ENCODE measurements at places on chromosomes 7 and 10.

- DNase-seq, result no peak
Observed at GRCh38 chr10:128875030-128875744, 591.9 kb upstream of the MGMT start.

DNA sequence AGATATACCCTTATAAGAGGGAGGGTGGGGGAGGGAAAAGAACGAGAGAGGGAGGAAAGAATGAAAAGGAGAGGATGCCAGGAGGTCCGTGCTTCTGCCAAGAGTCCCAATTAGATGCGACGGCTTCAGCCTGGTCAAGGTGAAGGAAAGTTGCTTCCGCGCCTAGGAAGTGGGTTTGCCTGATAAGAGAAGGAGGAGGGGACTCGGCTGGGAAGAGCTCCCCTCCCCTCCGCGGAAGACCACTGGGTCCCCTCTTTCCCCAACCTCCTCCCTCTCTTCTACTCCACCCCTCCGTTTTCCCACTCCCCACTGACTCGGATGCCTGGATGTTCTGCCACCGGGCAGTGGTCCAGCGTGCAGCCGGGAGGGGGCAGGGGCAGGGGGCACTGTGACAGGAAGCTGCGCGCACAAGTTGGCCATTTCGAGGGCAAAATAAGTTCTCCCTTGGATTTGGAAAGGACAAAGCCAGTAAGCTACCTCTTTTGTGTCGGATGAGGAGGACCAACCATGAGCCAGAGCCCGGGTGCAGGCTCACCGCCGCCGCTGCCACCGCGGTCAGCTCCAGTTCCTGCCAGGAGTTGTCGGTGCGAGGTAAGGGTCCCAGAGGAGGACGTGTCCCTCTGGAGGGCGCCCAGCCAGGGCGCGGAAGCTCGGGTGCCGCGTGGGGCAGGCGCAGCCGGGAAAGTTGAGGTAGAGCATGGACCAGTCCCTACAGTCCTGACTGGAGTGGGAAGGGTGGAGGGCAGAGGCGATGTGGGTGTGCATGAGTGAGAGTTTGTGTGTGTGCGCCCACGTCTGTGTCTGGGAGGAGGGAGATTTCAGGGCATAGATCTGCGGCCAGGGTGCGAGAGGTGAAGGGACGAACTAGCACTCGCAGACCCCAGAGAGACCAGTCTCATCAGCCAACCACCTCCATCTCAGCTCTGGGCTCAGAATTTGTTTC, 844 bp downstream of the GRM3 start:
- no peak for DNase-seq

- no peak for DNase-seq
Observed at GRCh38 chr7:47526466-47526865, 55.4 kb downstream of the TNS3 start.

GRCh38 chr10:124283949-124284250, 134.8 kb downstream of the OAT start:
- DNase-seq, result no peak

DNA sequence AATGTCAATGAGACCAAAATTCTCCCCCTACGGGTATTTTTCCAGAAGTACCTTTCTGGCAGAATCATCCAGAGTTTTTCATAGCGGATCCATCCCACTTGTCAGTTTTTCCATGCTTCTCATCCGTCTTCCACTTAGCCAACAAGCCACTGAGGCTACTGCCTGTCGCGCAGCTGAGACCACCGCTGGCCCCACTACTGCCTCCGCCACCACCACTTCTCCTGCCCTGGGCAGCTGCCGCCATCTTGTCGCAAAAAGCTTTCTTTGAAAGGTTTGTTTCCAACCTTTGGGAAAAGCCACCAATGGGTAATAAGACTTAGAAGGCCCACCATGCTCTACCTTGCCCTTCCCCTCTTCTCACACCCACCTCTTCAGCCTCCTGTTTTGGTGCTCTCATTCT, 42.1 kb downstream of the ERLIN1 start:
- no peak for DNase-seq

GRCh38 chr7:85074-85882, 107.1 kb upstream of the FAM20C start:
- no peak for DNase-seq

DNA sequence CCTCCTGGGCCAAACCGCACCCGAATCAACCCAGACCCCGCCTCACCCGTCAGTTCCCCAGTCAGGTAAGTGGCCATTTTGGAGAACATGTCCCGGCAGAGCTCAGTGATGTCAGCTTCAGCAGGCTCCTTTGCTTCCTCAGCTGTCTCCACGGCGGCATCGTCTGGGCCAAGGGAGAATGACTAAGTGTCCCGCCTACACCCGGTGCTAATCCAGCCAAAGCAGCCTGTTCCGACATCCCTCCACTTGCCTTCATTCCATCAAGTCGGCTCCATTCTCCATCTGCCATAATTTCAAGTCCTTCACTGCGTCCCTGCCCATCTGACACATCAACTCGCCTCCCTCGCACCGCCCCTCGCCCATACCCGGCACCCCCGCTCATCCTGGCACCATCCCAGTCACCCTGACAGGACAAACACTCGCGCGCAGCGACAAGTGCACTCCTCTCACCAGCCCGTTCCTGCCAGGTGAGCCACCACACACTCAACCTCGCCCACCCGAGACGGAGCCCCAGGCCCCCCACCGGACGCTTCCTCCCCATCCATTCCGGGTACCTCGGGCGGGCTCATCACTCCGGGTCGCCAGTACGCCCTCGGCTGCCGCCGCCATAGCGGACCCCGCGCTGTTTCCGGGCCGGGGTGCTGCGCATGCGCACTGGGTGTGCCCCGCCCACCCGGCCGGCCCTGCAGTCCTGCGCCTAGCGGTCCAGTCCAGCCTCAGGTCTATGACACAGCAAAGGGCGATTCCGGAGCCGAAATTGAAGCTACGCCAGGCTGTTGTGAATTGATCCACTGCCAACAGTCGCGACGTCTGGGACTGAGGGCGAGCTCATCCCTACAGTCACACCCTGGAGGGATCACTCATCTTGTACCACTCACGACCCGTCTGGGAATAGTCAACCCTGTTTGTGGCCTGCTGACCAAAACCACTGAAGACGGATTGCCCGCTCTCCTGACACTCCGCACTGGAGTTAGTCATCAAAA, at the start of gene BLOC1S2:
BLOC1S2 (minus strand) TSS at position 630 of the 983 bp plus-strand sequence; CDS start at position 609, 21 bp downstream.
- peak; percentile 35 for DNase-seq

- no peak for DNase-seq
Observed at GRCh38 chr7:47743965-47744591, 162.2 kb upstream of the TNS3 start.

DNA sequence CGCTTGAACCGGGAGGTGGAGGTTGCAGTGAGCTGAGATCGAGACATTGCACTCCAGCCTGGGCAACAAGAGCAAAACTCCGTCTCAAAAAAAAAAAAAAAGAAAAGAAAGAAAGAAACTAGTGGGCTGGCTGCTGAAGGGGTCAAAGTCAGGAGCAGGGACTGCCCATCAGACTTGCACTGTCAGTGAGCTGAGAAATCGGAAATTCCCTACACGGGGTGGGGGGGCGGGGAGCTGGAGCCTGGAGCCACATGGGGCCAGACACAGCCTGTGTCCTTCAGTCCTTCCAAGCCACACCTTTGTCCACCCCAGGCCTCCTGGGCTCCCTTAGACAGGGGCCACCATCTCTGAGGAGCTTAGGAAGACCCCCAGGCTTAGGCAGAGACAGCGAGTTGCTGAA, 34.5 kb downstream of the SRRM3 start:
- no peak for DNase-seq

- no peak for DNase-seq
Observed at GRCh38 chr7:114930829-114931655, 9.1 kb downstream of the MDFIC start.

GRCh38 chr7:30468791-30469190, 9.8 kb downstream of the NOD1 start:
- no peak for DNase-seq

DNA sequence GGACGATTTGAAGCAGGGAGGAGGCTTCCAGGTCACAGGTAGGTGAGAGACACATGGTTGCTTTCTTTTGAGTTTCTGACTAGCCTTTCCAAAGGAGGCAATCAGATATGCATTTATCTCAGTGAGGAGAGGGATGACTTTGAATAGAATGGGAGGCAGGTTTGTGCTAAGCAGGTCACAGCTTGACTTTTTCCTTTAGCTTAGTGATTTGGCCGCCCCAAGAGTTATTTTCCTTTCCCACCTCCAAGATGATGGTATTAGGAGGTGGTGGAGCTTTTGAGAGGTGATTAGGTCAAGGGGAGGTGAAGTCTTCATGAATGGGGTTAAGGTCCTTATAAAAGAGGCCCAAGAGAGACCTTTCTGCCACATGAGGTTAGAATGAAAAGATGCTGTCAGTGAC, 443.7 kb downstream of the TYW1 start:
- DNase-seq, result no peak

- no peak for DNase-seq
Observed at GRCh38 chr10:113517901-113518260, 35.0 kb upstream of the HABP2 start.

- no peak for DNase-seq
Observed at GRCh38 chr10:100223879-100224278, 5.5 kb downstream of the CHUK start.

DNA sequence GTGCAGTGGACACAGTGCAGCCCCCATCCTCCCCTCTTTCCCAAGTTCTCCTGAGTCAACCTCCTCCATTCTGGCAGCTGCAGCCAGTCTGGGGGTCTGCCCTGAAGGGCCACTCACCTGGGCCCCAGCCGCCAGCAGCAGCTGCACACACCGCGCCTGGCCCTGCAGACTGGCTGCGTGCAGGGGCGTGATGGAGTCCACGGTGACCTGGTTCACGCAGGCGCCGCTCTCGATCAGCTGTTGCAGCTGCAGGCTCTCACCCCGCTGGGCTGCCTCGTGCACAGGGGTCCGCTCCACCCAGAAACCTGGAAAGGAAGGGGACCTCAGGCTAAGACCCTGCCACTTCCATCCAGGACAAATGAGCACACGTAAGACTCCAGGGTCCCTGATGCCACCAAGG, 13.6 kb downstream of the ASB13 start:
- no peak for DNase-seq

All from NCI-H774 (cell line).